ENCODE measurements at places on chromosomes 4 and X. TPM values are rescaled to one million over a fixed set of nuclear protein-coding genes. Genes with fewer than 3 reads are reported as not detected.

TRPC3 gene
- total RNA-seq, result 0.26 TPM

DNA sequence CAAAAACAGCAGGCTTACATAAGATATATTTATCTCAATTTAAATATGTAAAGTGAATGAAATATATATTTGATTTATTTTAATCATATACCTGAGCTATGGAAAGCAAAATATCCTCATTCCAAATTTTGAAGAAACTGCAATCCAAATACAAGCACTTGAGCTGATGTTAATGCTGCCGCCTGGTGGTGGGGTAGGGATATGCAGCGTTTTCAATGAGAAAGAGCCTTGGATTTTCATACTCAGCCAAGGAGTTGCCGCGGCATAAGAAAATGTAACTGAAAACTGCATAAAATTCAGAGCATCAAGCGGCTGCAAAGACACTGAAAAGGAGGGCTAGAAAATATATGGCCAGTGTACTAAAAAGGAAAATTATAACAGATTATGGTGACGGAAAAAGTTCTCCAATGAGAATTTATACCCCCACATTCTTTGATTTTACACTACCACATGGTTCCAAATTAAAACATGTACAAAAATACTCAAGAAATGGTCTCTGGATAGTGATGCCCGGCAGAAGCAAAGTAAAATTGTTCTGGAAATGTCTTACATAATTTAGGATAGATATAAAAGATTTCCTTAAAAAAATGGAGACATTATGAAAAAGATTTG lies 660.3 kb upstream of the PITX2 start:
- H3K4me1 ChIP-seq, result no peaks in the 10 kb centered on the region
- DNase-seq, result peak; percentile 75
- no peak overlapping the region for H3K27ac ChIP-seq
- no peaks in the 10 kb centered on the region for H3K36me3 ChIP-seq
- no peaks in the 10 kb centered on the region for H3K27me3 ChIP-seq

GRCh38 chrX:133307094-133307493 lies 88.9 kb upstream of the TFDP3 start:
- no peak for DNase-seq
- H3K36me3 ChIP-seq, result peaks cover 35% of the 10 kb centered on the region
- H3K4me1 ChIP-seq, result no peaks in the 10 kb centered on the region
- no peaks in the 10 kb centered on the region for H3K27me3 ChIP-seq

MAD2L1 gene
- 81.2 TPM for total RNA-seq

GNRHR gene
- not detected for total RNA-seq

Data from WTC11 (cell line).